A673 (cell line): ENCODE measurements at places on chromosomes 3 and 15. TPM values are rescaled to one million over a fixed set of nuclear protein-coding genes. Genes with fewer than 3 reads are reported as not detected.

DNA sequence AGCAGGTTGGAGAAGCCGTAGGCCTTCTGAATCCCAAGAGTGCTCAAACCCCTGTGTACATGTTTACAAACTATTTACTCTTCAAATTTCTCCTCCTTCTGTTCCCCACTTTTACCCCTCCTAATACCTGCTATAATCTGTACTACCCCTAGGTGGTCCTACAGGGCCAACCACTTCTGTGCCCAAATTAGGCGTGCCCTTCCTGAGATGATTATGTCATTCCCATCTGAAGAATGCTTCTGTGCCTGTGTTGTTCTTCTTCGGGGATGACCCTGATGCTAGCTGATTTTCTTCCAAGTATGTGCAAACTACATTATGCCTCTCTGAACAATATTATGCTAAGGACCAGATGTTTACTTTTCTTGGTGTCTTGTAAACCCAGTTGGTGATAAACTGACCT is 20.5 kb downstream of the RBP2 start:
- H3K27me3 ChIP-seq = no peaks in the 10 kb centered on the region
- H3K4me3 ChIP-seq = no peak overlapping the region
- no peaks in the 10 kb centered on the region for H3K36me3 ChIP-seq
- no peaks in the 10 kb centered on the region for H3K4me1 ChIP-seq
- DNase-seq = peak; percentile 37

Gene CCNB2
- 123 and 129 TPM in 2 replicates for total RNA-seq

GRCh38 chr15:101346928-101347327 is 51.9 kb upstream of the SNRPA1 start:
- peak; percentile 18 for DNase-seq
- H3K4me1 ChIP-seq = no peaks in the 10 kb centered on the region
- H3K36me3 ChIP-seq = no peaks in the 10 kb centered on the region
- no peak overlapping the region for H3K4me3 ChIP-seq

DNA sequence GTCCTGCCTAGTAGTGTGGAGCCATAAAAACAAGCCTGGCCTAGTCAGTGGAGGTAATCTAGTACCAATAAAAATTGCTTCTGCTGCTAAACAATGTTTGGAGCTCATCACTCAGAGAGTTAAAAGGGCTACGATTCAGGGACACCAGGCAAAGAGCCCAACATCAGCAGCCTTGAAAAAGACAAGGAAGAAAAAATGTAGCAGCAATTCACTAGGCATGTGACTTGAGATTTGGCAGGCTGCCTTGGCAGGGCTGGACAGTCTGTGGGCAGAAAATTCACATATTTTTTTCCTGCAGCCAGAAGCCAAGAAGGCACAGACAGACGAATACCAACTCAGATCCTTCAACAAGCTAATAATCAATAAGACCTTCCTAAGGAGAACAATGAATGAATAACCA is 47.2 kb downstream of the IGSF11 start:
- H3K27ac ChIP-seq = no peak overlapping the region
- H3K4me3 ChIP-seq = no peak overlapping the region
- DNase-seq = peak; percentile 2
- H3K36me3 ChIP-seq = no peaks in the 10 kb centered on the region
- peaks cover 6% of the 10 kb centered on the region for H3K27me3 ChIP-seq

Gene ASB14
- total RNA-seq = not detected in 2 replicates

- H3K36me3 ChIP-seq = peaks cover 6% of the 10 kb centered on the region
- no peaks in the 10 kb centered on the region for H3K4me1 ChIP-seq
- H3K27me3 ChIP-seq = no peaks in the 10 kb centered on the region
Measured at GRCh38 chr3:49780080-49780974, 6.0 kb downstream of the IP6K1 start.

- H3K36me3 ChIP-seq = peaks cover 12% of the 10 kb centered on the region
- H3K4me1 ChIP-seq = peaks cover 15% of the 10 kb centered on the region
- no peaks in the 10 kb centered on the region for H3K27me3 ChIP-seq
- no peak for DNase-seq
- H3K27ac ChIP-seq = no peak overlapping the region
- H3K4me3 ChIP-seq = no peak overlapping the region
Measured at GRCh38 chr3:37247398-37248114, 73.2 kb upstream of the LRRFIP2 start.

Gene NOP10
- total RNA-seq = 200 and 208 TPM in 2 replicates

DNA sequence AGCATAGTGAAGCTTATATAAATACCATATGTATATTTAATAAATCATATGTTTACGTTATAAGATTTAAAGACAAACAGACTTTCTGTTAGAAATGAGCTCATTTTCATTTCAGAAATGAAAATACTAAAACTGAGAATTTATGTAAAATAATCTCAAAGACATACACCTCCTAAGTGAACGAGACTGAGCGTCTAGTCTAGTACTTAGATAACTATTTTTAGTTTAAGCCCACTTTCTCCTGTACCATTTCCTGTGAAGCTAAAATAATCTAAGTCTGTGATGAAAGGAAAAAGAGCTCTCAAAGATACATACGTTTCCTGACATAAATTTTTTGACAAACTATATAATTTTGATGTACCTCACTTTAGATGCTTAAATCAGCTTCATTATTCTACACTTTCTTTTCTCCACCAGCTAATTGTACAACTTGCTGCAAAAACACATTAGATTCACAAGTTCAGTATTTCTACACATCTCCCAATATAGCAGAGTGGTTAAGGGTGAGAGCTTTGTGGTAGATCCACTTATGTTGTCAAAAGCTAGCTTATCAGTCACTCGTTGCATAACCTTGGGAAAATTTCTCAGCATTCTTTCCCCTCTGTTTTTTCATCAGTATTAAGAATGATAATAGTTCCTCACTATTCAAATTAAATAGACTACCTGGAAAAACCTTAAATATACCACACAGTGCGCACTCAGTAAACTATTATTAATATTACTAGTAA is 703.0 kb downstream of the PLOD2 start:
- H3K27ac ChIP-seq = no peak overlapping the region
- no peaks in the 10 kb centered on the region for H3K36me3 ChIP-seq
- H3K4me3 ChIP-seq = no peak overlapping the region
- no peak for DNase-seq

DNA sequence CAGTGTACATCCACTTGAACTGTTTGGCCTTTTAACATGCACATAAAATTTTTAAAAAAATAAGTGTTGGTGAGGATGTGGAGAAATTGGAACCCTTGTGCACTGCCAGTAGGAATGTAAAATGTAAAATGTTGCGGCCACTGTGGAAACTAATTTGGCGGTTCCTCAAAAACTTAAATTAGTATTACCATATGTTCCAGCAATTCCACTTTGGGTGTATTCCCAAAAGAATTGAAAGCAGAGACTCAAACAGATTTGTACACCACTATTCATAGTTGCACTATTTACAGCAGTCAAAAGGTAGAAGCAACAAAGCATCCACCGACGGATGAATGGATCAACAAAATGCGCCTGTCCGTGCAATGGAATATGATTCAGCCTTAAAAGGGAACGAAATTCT is 55.2 kb upstream of the SEC61A1 start:
- no peaks in the 10 kb centered on the region for H3K27me3 ChIP-seq
- H3K4me3 ChIP-seq = no peak overlapping the region
- H3K27ac ChIP-seq = no peak overlapping the region
- no peaks in the 10 kb centered on the region for H3K4me1 ChIP-seq
- no peaks in the 10 kb centered on the region for H3K36me3 ChIP-seq
- no peak for DNase-seq

DNA sequence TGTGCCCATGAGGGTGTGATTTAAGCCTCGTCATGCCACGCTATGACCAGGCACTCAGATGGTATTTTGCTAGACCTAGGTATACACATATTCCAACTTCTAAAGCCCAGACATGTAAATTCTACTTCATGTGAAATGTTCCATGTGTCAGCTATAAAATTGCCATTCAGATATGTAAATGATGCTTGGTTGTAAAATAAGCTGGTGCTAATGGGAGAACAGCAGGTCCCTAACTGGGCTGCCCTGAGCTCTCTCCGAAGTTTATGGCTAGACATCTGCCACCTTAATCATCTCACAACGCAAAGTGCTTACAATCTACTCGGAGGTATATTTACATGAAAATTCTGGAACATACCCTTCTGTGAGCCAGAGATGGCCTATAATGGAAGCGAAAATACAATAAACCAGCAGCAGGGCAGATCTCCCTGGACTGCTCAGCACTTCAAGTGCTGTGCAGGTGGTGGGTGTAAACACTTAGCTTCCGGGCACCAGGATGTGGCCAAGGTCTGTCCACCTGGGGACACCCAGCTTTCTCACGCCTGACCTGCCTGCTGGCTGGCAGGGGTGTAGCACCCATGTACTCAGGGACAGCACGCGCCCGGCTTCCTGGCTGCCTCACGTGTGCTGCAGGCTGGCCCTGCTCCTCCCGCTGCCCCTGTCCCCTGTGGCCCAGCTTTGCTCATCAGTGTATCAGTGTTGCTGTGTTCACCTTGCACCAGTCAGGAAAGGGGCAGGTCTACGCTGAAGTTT is 82.0 kb downstream of the CHDH start:
- H3K27me3 ChIP-seq = no peaks in the 10 kb centered on the region
- no peak overlapping the region for H3K27ac ChIP-seq
- no peak overlapping the region for H3K4me3 ChIP-seq

DNA sequence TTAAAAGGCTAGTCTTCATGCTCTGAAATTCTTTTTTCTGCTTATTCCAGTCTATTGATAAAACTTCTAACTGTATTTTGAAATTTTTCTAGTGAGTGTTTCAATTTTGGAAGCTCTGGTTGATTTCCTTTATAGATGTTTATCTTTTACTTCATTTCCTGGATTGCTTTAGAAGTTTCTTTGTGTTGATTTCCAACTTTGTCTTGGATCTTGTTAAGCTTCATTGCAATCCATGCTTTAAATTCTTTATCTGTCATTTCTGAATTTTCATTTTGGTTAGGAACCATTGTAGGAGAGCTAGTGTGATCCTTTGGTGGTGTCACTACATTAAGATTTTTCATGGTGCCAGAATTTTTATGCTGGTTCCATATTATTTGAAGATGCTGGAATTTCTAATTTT is 105.2 kb upstream of the DCBLD2 start:
- H3K36me3 ChIP-seq = no peaks in the 10 kb centered on the region
- H3K4me1 ChIP-seq = peaks cover 3% of the 10 kb centered on the region
- H3K27me3 ChIP-seq = no peaks in the 10 kb centered on the region
- no peak overlapping the region for H3K4me3 ChIP-seq
- H3K27ac ChIP-seq = peak overlapping the region; percentile 33
- DNase-seq = peak; percentile 62

DNA sequence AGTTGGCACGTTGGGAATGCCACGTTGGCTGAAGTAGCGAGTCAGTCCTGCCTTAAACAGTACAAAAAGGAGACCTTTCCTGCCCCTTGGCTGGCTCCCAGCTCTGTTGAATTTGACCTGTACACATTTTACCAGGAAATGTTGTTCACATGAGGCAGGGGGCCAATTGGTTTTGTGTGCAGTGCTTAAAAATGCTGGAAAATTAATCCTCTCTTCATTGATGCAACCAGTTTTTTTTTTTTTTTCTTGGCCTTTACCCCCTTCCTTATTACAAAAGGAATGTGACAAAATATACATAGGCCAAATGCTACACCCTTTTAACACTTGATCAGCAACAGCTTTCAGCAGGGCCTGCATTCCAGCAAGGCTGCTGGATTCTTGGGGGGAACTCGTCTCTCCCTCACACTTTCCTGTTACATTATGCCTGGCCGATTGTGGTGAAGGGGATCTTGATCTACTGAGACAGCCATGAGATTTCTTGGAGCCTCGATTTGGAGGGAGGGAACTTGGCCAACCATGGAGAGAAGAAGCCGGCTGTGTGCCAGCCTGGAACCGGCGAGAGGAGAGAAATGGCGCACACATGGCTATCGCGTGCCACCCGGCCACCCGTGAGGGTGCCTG is 93.1 kb downstream of the DNASE1L3 start:
- DNase-seq = no peak
- no peaks in the 10 kb centered on the region for H3K36me3 ChIP-seq
- H3K4me3 ChIP-seq = no peak overlapping the region
- no peaks in the 10 kb centered on the region for H3K4me1 ChIP-seq
- H3K27me3 ChIP-seq = no peaks in the 10 kb centered on the region
- H3K27ac ChIP-seq = no peak overlapping the region

Gene STIMATE
- total RNA-seq = 11.0 and 11.3 TPM in 2 replicates

DNA sequence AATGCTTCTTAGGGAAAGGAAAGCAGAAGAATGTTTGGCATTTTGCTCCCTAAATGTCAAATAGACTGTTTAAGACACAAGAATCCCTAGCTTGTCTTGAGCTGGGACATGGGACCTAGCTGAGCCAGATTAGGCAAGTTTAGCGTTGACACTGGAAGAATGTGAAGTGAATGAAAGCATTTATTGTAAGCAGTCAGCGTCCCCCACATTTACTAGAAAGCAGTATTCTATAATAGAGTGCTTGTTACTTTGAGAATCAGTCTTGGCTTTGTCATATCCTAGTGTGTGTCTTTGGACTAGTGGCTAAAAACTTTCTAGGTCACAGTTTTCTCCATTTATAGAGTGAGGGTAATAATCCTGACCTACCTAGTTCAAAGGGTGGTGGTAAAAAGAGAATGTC is 161.6 kb downstream of the ADAMTSL3 start:
- no peaks in the 10 kb centered on the region for H3K4me1 ChIP-seq
- no peaks in the 10 kb centered on the region for H3K36me3 ChIP-seq
- H3K4me3 ChIP-seq = no peak overlapping the region

DNA sequence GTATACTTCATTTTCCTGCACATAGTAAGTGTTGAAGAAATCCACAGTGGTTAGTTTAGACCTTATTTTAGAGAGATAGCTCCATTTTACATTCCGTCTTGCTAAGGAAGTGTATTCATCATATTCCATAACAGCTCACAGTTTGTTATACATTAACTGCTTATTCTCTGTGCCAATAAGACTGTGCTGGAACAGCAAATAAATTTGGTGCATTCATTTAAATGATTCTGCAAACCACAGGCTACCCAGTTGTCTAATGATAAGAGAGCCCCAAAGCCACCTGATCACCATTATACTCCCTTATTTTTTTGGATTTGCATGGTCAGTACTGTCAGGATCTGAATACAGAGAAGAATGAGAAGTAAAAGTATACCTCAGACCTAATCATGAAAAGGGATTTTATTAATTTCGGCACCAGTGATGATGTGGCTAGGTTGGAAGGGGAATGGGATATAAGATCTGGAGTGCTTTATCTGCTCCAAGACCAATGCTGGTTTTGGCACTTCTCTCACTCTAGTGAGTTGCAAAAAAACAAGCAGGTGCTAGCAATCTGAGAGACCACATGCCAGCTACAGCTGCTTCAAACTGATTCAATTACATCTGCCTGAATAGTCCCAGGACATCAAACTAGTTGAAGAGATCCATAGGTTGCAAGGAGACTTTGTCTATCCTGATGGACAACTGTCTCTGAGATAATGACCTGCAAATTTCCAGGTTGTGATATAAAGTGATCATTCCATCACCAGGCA is 254.8 kb downstream of the ZBTB20 start:
- DNase-seq = no peak
- no peak overlapping the region for H3K4me3 ChIP-seq
- no peaks in the 10 kb centered on the region for H3K27me3 ChIP-seq
- H3K36me3 ChIP-seq = no peaks in the 10 kb centered on the region
- H3K4me1 ChIP-seq = no peaks in the 10 kb centered on the region

Gene TNFSF10
- total RNA-seq = not detected in 2 replicates

Gene MAP6D1
- total RNA-seq = 5.0 and 5.9 TPM in 2 replicates

DNA sequence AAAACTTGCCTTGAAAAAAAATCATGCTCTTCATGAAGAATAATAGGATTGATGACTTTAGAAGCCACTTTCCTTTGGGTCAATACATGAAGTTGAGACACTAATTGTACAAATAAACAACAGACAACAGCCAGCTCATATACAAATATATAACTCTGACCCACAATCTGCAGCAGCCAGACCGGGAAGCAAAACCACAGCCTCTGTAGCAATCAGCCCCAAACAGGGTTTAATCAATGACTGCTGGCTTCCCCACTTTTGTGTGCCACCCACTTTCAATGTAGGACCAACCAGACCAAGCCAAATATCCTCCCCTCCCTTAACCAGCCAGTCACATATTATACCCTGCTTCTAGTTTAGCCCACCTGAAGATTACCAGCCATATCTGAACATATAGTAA is 39.0 kb downstream of the IFT57 start:
- no peak overlapping the region for H3K4me3 ChIP-seq
- peaks cover 24% of the 10 kb centered on the region for H3K4me1 ChIP-seq
- DNase-seq = no peak
- no peak overlapping the region for H3K27ac ChIP-seq
- H3K36me3 ChIP-seq = no peaks in the 10 kb centered on the region
